Glomerular endothelial cell (primary cell): ENCODE measurements at places on chromosomes 6 and 20. TPM values are rescaled to one million over a fixed set of nuclear protein-coding genes. Genes with fewer than 3 reads are reported as not detected.

GRCh38 chr20:40628877-40629276 is 60.2 kb downstream of the MAFB start:
- DNase-seq, result no peak

DNA sequence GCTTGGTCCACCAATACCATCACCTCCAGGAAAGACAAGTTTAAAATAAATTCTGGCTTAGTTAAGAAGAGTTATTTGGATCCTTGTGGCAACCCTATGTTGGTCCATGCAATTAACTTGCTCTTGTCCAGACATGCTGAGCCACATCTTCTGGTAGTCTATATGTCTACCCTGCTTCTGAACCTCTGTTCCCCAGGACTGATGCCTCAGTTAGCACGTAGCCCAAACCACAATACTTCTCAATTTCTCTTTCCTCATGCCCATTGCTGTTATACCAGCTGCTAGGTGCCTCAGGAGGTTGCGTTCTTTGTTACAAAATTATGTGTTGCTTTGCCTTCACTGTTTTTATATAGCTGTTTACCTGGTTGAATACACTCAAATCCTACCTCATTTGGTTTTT is 116.4 kb upstream of the KCNQ5 start:
- DNase-seq, result no peak

- no peak for DNase-seq
These were observed 99.7 kb upstream of the SNX9 start for GRCh38 chr6:157723376-157723775.

GRCh38 chr6:160259598-160259997 is 977 bp upstream of the SLC22A2 start:
- no peak for DNase-seq

- no peak for DNase-seq
These were observed 26.7 kb downstream of the SAYSD1 start for GRCh38 chr6:39088331-39088730.

DNA sequence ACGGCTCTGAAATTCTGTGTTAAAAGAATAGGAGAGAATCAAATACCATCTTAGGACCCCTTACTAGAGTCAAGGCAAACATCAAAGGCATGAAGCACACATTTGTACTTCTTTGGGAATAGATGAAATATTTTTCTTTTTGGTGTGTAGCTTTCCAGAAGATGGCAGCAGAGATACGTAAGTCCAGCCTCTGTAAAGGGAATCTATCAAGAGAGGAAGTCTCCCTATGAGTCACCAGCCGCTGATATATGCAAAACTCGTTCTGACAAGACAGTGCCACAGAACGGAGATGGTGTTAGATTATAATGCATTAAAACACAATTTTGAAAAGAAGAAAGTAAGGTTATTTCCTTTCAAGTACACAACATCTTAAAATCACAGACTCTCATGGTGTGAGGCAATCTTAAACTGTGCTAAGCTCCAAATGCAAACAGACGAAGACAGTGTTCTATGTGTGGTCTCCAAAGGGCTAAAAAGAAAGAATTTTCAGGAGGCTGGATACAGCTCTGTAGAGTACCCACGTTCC is 120.0 kb upstream of the AGPAT4 start:
- no peak for DNase-seq

DNA sequence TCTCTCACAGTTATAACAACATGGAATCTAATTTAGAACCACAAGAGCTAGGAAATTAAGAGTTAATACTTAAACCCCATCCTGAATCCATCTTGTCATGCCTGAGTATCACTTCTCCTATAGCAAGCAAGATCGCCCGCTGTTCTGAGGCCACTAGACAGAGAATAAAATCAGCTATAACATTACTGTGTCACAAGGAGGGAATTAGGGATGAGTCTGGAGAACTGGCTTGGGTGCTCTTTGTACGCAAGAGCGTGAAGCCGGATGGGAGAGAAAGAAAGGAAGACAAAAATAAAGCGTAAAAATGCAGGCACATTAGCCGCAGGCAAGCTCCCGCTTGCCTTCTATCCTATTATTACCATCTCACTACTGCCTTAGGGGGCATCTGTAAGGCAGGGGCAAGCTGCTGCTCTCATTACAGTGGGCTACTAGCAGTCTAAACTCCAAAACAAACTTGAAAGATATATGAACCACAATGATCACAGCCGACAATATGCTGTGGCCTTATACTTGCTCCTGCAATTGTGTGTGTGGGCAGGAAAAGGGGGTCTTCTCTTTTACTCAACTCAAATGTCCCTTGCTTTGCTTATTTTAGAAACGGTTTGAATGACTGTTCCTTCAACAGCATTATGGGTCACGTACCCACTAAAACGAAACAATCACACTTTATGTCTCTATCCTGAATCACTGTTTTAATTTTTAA is 81.9 kb downstream of the GJA10 start:
- DNase-seq, result no peak

DNA sequence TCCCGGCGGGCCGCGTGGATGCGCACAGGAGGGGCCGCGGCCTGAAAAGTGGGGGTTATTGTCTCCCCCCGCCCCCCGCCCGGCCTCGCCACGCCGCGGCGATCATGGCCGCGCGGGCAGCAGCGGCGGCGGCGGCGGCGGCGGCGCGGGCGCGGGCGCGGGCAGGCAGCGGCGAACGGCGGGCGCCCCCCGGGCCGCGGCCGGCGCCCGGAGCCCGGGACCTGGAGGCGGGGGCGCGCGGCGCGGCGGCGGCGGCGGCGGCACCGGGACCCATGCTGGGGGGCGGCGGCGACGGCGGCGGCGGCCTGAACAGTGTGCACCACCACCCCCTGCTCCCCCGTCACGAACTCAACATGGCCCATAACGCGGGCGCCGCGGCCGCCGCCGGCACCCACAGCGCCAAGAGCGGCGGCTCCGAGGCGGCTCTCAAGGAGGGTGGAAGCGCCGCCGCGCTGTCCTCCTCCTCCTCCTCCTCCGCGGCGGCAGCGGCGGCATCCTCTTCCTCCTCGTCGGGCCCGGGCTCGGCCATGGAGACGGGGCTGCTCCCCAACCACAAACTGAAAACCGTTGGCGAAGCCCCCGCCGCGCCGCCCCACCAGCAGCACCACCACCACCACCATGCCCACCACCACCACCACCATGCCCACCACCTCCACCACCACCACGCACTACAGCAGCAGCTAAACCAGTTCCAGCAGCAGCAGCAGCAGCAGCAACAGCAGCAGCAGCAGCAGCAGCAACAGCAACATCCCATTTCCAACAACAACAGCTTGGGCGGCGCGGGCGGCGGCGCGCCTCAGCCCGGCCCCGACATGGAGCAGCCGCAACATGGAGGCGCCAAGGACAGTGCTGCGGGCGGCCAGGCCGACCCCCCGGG is 637 bp downstream of the ARID1B start:
- DNase-seq, result no peak

DNA sequence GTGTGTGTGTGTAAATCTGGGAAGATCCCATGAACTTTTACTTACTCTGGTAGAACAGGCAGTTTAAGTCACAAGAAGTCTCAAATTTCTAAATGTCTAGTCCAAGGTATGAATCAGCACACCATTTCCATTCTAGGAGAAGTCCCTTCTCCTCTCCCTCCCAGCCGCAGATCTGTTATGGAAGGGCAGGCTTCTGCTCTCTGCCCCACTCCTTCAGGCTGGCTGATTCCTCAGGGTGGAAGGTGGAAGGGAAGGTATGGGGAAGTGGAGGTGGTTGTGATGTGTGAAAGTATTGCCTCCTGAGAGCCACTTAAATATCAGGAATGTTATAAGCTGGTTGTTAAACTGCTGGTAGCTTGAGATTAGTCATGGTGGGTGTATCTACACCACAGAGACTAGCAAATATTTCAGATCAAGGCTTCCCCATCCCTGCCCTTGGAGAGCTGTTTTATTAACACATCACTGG is 44.5 kb upstream of the LAMA4 start:
- DNase-seq, result no peak

- DNase-seq, result no peak
These were observed 147.2 kb upstream of the EYA4 start for GRCh38 chr6:133093956-133094355.

DNA sequence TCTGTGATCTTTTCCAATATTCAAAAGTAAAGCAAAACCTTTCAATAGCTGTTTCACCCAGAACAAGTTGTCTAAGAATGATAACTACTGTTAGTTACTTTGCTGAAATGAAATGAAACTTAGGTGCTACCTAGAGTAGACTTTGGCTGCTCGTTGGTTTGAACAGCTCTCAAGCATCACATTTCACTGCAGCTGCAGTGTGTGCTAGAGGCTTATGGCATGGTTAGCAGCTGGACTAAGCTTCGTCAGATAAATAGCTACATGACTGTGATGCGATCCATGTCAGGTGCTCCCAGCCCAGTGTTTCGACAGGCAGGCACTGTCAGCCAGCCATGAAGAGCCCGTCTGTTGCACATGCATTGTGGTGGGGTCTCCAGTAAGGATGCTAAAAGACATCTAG is 201.1 kb downstream of the TFAP2B start:
- no peak for DNase-seq

DNA sequence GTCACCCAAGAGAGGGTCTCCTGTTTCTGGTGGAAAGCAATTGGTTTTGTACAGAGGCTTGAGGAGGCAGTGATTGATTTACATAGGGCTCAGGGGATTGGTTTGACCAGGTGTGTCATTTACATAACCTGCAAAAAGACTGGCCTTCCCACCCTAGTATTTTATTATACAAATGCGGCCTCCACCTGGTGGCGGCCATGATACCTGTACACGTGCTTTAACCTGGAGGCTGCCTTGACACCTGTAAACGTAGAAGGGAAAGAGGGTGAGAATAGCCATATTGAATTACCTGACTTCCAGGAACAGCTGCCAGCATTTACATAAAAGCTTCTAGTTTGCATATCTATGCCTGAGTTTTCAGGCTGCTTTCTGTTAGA is 48.7 kb downstream of the HLA-DPB1 start:
- no peak for DNase-seq

- DNase-seq, result no peak
These were observed 130.4 kb upstream of the CDH4 start for GRCh38 chr20:61121661-61122060.

- DNase-seq, result no peak
These were observed 10.6 kb downstream of the RPS10 start for GRCh38 chr6:34414999-34415858.

DNA sequence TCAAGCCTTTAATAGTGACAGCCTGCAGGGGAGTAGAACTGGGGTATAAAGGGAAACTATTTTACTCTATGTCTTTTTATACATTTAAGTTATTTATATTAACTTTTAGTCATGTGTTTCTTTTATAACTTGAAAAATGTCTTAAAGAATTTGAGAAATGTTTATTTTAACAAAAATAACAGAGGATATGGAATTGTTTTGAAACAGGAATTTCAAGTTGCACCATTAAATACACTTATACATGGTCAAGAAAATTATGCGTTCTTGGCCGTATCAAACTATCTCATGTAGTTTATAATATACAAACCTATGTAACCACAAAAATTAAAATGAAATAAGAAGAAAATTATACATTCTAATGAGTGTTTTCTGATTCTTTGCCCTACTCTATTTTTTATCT is 282.7 kb downstream of the GRIK2 start:
- DNase-seq, result no peak

DNA sequence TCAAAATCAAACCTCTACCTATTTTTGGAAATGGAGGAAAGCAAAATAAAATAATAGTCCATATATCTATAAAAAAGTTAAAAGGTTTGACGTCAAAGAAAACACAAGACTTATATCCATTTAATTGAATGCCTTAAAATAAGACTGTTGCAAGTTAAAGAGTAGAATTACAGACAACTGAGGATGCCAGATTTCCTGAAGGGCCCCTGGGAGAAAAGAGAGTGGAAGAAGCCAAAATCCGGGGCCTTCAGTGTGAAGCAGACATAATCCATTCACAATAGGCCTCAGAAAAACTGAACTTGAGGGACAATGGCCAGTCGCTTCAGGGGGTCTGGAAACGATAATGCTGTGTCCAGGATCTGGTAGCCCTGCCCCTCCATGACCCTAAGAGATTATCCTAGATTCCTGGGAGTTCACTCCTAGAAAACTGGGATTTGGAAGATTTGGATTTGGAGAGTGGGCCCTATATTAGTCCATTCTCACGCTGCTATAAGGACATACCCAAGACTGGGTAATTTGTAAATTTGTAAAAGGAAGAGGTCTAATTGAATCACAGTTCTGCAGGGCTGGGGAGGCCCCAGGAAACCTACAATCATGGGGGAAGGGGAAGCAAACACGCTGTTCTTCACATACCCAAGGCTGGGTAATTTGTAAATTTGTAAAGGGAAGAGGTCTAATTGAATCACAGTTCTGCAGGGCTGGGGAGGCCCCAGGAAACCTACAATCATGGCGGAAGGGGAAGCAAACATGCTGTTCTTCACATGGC is 94.0 kb upstream of the SLC2A12 start:
- DNase-seq, result no peak

GRCh38 chr6:37396571-37397180 is 36.3 kb upstream of the CMTR1 start:
- DNase-seq, result no peak

DNA sequence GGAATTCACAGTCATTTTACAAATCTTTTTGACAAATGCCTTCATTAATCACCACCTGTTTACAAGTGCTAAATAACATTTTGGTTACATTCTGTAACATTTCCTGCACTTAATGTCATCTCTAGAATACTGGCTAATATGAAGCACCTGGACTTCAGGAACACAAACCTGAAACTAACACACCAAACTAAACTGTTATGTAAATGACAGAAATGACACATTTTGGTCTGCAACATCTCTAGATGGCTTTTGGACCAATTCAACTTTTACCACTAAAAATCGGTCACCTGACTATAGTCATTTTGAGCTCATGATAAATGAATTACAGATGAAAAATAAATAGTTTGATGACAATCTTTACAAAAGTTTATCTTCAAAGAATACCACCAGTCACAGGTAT is 80.6 kb downstream of the ATG5 start:
- DNase-seq, result no peak

DNA sequence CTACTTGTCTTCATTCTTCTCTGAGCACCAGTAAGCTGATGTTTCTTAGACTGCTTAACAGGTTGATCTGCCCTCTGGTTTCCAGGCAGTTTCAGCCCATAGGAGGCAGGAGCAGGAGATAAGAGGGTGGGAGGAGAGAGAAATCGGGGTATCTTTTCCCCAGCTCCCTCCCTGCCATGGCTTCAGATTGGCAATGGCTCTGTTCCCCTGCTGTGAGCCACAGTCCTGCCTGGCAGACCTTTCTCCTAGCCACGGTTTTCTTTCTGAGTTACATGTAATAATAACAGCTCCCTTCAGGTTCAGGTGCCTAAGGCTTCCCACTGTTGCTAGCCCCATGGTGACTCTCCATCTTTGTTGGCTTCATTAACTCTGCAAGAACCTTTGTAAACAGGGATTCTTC is 115.3 kb downstream of the CD83 start:
- no peak for DNase-seq

DNA sequence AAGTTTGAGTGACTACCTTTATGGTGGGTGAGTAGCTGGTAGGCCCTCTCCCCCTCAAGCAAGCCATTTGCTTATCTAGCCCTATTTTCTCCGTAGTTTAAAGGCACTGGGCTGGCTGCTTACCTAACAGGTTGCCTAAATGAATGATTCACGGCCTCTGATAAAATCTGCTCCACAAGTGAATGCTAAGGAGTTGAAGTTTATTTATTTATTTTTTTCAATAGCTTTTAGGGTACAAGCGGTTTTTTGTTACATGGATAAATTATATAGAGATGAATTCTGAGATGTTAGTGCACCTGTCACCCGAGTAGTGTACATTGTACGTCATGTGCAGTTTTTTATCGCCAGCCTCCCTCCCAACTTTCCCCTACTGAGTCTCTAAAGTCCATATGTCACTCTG is 8.3 kb upstream of the CDH26 start:
- no peak for DNase-seq

Gene RAMACL
- 1.6 and 7.8 TPM in 2 replicates for total RNA-seq

Gene WASF1
- 25.6 and 30.4 TPM in 2 replicates for total RNA-seq

Gene ENPP5
- total RNA-seq, result 0.19 TPM in 1 of 2 replicates, not detected in the other

Gene ZNF334
- 0.73 and 1.1 TPM in 2 replicates for total RNA-seq

Gene MBOAT1
- total RNA-seq, result 1.4 and 2.9 TPM in 2 replicates

Gene ME1
- total RNA-seq, result 13.8 and 19.8 TPM in 2 replicates

Gene MYL9
- 51.2 and 91.8 TPM in 2 replicates for total RNA-seq
